Breast epithelium (tissue), 4 donors: ENCODE measurements at places on chromosomes 12 and 14. TPM values are rescaled to one million over a fixed set of nuclear protein-coding genes. Genes with fewer than 3 reads are reported as not detected.

The POTEG gene
- not detected for total RNA-seq

The LMNTD1 gene
- not detected for total RNA-seq

The ADGRD1 gene
- 47.5 TPM for total RNA-seq

The OR6C2 gene
- not detected for total RNA-seq

The TAS2R42 gene
- total RNA-seq: not detected
